Skeletal muscle cell (primary cell): ENCODE measurements at places on chromosomes 12 and 14.

DNA sequence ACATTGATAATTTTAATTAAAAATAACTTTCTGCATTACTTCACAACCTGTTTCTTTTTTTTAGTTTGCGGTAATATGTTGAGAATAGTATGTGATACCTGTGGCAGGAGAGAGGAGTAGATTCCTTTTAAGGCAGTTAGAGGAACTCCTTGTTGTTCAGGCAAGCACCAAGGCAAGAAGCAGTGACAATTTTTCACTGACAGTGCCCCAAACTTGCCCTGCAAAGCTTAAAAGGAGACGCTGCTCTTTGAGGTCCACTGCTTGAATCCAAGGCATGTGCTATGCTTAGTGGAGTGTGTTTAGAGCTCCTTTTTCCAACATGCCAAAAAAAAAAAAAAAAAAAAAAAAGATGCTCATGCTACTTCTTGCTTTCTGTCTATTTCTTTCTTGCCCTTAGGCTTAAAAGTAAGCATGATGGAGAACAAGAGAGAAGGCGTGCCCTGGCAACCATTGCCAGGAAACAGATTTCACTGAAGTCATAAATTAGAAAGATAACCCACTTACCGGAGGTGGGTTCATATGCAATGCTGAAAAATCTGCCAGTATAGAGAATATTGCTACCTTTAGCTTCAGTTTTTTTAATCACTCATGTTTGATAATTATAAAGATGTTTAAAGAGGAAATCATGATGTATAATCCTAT, 58.3 kb upstream of the DYRK2 start:
- DNase-seq, result no peak

- DNase-seq, result no peak
Measured at GRCh38 chr12:121953695-121954094, 35.3 kb downstream of the CFAP251 start.

- DNase-seq, result peak; percentile 57
Measured at GRCh38 chr12:53746592-53747092, 5.1 kb downstream of the CISTR start.

DNA sequence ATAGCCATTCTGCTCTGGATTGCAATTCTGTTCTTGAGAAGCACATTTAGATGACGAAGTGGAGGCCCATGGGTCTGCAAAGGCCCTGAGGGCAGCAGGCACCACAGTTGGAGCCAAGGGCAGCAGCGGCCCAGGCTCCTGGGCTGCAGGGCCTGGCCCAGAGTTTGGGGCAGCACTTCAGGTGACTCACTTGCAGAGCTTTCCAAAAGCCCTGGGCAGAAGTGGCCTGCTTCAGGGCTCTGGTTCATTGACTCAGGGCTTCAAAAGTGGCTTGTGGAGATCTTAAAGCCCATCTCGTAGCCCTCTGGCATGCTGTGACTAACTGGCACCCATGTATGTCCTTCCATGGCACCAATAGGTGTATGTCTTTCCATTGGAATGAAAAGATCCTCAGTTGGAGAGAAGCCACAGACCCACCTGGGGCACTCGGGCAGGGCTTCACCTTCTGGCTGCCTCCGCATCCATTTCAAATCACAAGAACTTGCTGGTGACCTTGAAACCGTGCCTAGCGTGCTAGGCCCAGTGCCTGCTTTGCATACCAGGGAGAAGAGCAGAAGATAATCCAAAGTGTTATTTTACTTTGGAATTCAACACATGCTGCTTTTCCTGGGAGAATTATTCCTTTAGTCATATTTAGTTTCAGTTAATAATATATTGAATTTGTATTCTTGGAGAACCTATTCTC, 106.7 kb downstream of the PRMT8 start:
- no peak for DNase-seq

GRCh38 chr14:99944241-99944651, 121.0 kb upstream of the EVL start:
- DNase-seq, result no peak

DNA sequence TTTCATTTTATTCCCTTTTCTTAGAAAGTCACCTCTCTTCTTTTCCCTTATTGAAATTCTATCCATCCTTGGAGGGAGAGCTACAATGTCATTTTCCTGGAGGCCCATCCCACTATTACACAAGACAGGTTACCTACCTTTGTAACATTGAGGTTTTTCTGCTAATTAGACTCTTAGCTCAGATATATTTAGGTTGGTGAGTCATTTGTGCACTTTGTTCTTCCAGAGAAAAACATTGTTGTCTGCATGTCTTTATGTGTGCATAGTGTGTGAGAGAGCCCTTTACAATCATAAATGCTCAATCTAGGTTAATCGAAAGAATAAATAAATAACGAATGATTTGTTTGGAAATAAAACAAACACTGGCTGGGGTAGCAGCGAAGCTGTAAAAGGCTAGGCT, 191.8 kb downstream of the DACT1 start:
- no peak for DNase-seq

DNA sequence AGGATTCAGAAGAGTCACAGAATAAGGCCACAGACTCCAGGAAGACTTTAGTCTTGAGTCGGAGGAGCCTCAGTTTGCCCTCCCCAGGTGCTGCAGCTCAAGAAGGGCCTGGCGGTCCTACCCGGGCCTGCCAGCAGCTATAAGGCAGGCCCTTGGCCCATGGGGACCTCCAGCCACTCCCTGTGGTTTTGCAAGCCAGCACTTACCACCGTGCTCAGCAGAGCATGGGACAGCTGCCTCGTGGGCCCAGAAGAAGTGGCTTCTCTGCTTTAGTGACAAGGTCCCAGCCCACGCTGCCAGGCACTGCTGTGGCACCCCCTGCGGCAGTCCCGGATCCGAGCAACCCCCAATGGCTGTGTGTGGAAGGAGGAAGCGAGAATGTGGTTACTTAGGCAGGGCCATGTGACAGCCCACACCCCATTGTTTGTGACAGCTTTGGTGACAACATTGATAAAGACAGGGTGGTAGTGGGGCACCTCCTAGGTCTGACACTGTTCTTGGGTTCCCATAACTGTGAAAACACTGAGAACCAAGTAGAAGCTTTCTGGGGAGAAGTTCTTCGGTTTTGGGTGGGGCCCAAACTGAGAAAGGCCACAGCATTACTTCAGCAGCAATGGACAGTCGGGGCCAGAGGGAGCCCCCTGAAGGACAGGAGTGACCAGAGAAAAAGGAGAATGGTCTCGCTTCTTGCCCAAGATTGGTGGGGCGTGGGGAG, at the start of gene SELPLG:
Gene SELPLG (minus strand): TSS at position 361 of the 715 bp plus-strand sequence. CDS start 9,587 bp downstream, outside the sequence.
- no peak for DNase-seq

DNA sequence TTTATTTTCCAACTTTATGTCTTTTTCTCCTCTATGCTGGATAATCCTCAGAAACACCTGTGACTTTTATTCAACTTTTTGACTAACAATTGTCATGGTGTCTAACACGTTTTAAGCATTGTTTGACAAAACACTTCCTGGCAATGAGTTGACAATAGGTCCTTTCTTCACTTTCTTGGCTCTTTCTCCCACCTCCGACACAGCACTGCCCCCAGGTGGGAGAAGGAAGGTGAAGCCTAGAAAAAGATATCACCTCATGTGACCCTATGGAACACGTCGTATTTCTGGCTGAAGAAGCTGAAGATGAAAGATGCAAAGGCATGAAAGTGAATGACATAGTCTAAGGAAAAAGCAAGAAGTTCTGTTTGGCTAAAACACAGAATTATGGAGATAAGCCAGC, 430.0 kb downstream of the ETNK1 start:
- no peak for DNase-seq

GRCh38 chr12:12891080-12891880, at the start of gene GPRC5A:
GPRC5A (plus strand) TSS chr12:12891562; CDS start chr12:12908250, 16,688 bp downstream.
- DNase-seq, result no peak

DNA sequence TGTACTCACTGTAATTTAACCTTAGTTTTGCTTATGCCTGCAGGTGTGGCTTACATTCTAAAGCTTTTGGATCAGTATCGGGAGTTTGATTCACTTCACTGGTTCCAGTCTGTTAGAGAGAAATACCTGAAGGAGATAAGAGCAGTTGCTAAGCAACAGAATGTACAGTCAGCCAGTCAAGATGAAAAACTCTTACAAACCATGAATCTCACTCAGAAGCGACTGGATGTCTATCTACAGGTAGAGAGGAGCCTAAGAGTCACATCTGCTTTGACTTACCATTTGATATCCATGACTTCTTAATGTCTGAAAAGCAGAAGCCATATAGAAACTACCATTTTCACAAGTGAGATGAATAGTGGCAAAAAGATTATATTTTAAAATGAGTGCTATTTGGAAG, 56.5 kb downstream of the WASHC4 start:
- DNase-seq, result no peak

DNA sequence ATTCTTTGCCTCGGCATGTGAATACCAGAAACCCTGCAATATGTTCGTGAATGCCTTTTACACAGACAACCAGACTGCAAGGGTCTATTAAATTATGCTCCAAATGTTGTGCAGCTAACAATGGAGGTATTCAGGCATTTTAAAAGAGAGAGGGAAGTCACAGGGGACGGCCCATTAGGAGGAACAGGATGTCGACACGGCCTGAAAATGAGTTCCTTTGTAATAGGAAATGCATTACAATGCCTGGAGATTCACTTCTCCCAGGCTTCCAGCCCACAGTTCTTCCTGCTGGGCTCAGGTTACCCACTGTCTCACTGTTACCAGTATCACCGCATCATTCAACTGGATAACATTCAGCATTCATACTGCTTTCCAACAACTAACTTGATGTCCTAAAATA, 2.5 kb downstream of the DUSP6 start:
- no peak for DNase-seq

- DNase-seq, result peak; percentile 62
Measured at GRCh38 chr12:132955094-132956010, 754 bp downstream of the ZNF605 start.

DNA sequence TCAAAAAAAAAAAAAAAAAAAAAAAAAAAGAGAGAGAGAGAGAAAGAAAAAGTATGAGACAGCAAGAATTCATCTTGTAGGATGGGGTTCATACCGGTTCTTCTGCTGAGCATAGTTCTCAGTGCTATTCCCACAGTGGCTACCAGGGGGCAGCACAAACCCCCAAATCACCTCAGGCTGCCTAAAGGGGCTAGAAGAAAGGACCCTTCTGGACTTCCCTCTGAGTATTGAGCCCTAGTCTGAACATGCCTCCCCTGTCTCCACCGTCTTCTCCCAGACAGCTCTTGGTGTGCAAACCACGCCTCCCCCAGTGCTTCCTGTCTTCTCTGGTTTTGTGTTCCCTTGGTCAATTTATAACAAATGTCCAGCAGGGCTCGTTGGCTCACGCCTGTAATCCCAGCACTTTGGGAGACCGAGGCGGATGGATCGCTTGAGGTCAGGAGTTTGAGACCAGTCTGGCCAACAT, 31.3 kb upstream of the SMUG1 start:
- DNase-seq, result no peak

DNA sequence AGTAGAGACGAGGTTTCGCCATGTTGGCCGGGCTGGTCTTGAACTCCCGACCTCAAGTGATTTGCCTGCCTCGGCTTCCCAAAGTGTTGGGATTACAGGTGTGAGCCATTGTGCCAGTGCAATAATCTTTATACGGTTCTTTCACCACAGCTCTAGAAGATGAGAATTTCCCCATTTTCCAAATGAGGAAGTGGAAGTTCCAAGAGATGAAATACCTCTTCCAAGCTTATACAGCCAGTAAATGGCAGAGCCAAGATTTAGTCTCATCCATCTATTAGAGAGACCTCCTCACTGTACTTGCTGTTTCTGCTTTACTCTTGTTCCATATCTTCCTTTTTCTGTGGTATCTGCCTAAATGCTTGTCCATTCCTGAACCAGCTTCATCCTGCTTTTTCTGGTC, 3.1 kb upstream of the LMNTD1 start:
- DNase-seq, result no peak

DNA sequence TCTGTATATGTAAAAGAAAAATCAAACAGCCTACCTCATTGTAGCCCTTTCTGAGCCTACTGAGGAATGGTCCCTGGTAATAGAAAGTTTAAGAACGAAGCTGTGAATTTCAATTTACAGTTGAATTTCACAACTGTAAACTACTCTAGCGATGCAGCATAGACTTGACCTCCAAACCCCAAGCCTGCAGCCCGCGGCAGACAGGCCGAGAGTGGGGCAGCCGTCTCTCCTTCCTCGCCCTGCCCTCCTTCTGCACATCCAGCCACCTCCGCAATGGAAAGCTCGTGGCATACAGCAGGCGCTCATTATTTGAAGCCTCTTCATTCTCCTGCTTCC, 15.3 kb downstream of the RNASE2 start:
- DNase-seq, result no peak

DNA sequence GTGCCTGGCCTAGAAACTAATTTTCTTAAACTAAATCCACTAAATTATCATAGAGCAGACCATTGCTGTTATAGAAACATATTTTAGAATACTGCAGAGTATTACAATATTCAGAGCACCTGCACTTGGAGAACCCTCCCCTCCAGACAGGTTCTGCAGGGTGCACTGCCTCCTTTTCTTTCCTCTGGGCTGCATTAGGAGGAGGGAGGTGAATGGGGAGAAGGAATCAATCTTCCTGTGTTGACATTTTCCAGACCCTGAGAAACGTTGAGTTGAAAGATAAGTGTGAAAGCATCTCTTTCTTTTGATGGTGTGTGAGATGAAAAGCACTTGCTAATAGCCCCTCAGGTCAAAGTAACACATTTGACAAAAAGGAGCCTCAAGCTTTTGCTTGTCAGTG, 7.3 kb downstream of the SYNE2 start:
- DNase-seq, result no peak

- DNase-seq, result peak; percentile 42
Measured at GRCh38 chr12:14774906-14775635, 28.2 kb downstream of the WBP11 start.

- peak; percentile 69 for DNase-seq
Measured at GRCh38 chr12:85642808-85643207, 193.4 kb downstream of the RASSF9 start.

DNA sequence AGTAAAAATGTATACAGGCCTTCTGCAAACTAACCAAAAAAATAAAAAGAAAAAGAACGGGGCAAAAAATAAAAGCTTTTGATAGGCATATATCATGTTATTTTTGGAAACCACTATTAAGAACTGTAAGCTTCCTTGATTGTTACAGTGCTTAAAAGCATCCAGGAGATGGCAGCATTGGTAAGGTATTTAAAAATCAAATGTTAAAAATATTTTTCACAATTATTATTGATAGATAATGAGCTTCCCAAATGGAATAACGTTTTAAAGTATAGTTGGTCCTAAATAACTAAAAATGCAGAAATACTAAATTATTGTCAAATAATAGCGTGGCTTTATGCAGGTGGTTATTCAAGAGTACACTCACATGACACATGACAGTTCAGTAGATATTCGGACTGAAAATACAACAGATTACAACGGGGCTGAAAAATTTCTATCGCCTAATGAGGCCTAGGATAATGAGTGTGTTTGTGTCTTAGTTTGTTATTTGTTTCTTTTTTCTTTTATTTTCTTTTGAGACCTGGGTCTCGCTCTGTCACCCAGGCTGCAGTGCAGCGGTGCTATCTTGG, 127.2 kb upstream of the ATF7IP start:
- no peak for DNase-seq
